ENCODE measurements at places on chromosomes 7 and 10.

DNA sequence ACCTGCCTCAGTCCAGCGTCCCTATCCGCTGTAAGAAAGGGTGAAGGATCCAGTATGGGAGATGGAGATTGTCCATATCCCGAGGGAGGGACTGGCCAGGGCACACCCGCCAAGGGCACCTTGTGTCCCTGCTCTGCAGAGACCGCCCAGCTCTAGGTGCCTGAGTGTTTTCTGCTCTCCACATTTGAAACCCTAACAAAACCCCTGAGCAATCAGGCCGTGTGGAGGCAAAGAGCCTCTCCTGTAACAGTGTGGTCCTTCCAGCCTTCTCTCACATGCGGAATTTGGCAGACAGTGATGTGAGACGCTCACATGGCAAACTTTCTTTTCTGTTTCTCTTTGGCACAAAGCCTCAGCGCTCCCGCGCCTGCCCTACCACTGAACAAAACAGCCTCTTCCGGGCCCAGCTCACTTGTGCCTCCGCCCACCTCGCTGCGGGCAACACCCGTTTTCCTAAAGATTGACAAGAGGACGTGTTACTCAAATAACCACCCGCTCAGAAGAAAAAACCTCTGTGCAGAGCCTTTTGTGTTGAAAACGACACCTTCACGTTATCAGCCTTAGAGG lies 514.8 kb downstream of the DNAJB6 start:
- peak; percentile 5 for DNase-seq

GRCh38 chr7:82142263-82142864 lies 301.2 kb downstream of the CACNA2D1 start:
- no peak for DNase-seq

GRCh38 chr7:32506266-32507054 lies 11.2 kb downstream of the AVL9 start:
- peak; percentile 91 for DNase-seq

DNA sequence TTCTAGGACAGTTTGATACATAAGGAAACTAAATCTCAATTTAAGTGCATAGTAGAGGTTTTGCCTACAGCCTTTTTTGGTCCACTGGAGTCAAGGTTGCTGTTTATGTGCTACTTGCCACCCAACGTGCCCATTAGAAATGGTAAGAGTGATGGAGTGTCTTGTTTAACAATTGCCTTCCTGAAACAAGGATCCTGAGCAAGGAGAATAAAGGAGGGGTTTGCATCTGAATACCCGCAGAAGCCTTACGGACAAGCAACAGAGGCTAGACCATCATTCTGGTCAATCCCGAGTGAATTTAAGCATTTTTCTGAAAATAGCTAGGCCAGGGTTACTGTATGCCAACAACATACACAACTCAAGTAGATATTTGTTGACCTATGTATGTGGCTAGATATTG lies 63.6 kb downstream of the MARCHF5 start:
- DNase-seq, result no peak

DNA sequence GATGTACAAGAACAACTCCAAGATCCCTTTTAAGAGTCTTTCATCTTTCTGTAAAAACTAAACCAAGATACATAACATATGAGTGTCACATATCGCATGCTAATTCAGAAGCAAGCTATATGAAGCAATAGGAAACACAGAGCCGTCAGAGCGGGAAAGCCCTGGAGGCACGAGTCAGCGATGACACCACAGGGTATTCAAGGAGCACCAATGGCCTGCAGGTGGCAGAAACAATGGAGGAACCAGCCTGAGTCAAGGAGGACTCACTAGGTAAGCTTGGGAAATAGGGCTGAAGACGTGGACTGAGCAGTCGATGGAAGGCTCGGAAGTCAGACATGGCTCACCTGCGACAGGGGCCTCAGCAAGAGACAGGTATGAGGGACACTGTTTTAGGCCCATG lies 214.4 kb downstream of the FAM107B start:
- DNase-seq, result peak; percentile 44

- peak; percentile 98 for DNase-seq
Observed at GRCh38 chr7:22858640-22859561, 36.3 kb upstream of the TOMM7 start.

DNA sequence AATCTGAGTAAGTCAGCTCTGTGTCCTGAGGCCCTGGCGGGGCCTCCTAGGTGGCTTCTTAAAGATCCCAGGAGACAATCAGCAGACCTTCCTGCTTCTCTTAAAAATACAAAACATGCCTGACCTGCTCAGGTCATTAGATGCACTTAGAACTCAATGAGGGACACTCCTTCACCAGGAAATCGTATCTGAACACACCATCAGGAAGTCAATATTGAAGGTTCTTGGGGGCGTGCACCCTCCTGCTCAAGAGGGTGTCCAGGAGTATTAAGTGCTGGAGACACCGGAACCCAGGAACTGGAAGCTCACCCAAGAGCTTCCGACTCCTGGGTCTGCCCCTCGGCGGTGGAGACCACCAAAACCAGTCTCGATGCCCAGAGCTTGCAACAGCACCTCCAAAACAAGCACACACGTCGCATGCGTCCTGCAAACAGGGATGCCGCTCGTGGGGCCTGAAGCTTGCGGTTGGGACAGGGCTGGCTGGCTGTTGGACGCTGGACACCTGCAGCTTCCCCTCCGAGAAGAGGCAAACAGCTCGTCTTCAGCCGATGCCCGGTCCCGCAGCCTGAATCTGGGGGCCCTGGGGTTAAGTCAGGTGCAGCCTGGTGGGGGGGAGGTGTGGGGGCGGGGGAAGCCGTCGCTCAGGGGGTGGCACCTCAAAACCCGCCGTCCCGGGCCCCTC lies 803 bp downstream of the RAPGEF5 start:
- DNase-seq, result no peak

DNA sequence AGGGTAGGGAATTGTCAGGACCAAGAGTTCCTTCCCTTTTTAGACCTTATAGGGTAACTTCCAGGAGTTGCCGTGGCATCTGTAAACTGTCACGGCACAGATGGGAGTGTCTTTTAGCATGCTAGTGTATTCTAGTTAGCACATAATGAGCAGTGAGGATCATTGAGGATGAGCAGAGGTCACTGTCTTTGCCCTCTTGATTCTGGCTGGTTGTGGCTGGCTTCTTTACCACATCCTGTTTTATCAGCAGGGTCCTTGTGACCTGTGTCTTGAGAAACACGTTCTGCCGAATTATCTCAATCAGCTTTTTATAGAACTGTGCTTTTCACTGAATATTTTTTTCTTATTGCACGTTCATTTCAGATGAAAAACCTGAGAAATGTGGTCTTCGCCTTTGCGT lies 41.5 kb downstream of the MINPP1 start:
- DNase-seq, result no peak

- peak; percentile 37 for DNase-seq
Observed at GRCh38 chr7:104123786-104124185, 84.0 kb downstream of the ORC5 start.

GRCh38 chr10:130190737-130191115 lies 54.5 kb downstream of the GLRX3 start:
- no peak for DNase-seq

GRCh38 chr7:150874401-150875198 lies 22.3 kb downstream of the AOC1 start:
- DNase-seq, result no peak

Measured in fibroblast of skin of back (primary cell).